T-helper 17 cell (primary cell): ENCODE measurements at places on chromosomes 7 and 10.

- no peak for DNase-seq
Observed at GRCh38 chr7:142188154-142188553, 69.7 kb downstream of the PRSS58 start.

GRCh38 chr10:22321924-22322640, 1.2 kb downstream of the BMI1 start:
- peak; percentile 36 for DNase-seq

- DNase-seq, result no peak
Observed at GRCh38 chr7:100169147-100169850, 882 bp upstream of the GAL3ST4 start.

DNA sequence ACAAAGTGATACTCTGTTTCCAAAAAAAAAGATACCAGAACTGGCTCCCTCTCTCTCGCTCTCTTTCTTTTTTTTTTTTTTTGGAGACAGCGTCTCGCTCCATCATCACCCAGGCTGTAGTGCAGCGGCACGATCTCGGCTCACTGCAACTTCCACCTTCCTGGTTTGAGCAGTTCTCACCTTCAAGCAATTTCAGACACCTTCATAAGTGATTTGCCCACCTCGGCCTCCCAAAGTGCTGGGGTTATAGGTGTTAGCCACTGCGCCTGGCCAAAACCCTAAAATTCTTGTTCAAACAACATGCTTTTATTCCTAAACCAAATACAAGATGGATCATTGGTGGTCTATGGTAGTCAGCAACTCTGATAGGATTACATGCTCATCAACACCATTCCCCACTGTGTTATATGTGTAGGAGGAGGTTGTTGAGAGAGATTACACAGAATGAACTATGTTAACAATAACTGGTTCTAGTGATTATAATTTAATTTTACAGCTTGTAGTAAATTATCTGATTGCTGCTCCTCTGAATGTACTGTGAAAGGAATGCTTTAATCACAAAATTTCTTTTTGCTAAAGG, 15.5 kb downstream of the ACBD5 start:
- DNase-seq, result no peak

DNA sequence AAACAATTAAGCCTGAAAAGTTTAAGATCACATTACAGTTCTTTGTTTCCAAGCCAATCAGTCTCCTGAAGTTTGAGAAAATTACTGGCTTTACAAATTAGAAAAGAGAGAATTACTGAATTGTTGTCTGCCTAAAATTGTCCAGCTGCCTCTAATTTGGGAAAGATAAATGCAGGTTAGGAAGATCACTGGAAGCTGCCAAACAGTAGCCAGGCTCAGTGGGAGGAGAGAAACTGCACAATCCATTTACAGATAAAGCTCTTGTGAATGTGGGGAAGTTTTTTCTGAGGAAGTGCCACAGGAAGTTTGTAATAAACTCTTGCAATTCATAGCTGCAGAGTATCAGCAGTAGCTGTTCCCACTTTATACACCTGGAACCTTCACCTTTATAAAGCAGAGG, 100.7 kb downstream of the IQUB start:
- no peak for DNase-seq

DNA sequence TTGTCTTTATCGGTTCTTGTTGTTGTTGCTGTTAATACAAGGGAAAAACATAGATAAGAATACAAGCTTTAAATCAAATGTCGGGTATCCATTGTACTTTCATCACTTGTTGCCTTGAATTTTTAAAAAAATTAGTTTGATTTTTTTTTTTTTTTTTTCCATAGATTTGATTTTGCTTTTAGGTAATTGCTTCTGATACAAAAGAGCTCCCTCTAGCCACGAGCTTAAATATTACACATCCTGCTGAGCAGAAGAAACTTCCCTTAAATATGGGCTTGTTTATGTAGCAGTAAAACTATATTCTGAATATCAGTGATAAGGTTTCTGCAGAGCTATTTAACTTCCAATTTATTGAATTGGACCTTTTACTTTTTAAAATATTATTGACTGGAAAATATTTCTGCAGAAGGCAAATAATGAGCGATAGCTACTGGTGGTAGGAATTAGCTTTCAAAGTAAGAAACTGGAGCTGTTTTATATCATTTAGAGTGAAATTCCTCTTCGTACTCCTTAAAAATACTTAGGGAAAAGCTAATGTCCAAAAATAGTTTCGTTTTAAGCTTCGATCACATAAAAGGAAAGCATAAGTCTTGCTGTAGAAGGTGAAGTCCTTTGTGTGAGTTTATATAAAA, 216.9 kb downstream of the POLR1F start:
- DNase-seq, result no peak

GRCh38 chr7:128928159-128928813, 9.4 kb upstream of the IRF5 start:
- DNase-seq, result no peak
